ENCODE measurements at places on chromosomes 11 and 22.
A peak's percentile ranks its signal among the peaks of the same experiment; 100 is the strongest.

- no peak for DNase-seq
Observed at GRCh38 chr11:1059759-1060158, 14.9 kb upstream of the MUC2 start.

GRCh38 chr11:9609841-9610240 is 36.4 kb downstream of the WEE1 start:
- no peak for DNase-seq

DNA sequence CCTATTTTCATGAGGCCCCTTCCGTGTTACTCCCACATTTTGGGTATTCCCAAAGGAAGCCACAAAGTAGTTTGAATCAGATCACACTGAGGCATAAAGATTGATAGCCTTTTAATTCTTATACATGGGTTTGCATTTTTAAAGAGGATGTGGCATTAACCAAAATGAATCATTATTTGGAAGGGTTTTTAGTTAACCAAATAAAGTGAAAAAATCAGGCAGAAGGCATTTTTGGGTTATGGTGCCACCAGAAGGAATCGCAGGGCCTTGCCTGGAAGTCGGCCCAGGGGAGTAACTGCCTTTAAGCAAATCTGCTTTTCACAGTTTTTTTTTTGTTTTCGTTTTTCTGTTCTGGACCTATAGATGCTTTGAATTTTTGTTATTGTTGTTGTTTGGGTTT is 55.4 kb downstream of the HSD17B12 start:
- peak; percentile 27 for DNase-seq

DNA sequence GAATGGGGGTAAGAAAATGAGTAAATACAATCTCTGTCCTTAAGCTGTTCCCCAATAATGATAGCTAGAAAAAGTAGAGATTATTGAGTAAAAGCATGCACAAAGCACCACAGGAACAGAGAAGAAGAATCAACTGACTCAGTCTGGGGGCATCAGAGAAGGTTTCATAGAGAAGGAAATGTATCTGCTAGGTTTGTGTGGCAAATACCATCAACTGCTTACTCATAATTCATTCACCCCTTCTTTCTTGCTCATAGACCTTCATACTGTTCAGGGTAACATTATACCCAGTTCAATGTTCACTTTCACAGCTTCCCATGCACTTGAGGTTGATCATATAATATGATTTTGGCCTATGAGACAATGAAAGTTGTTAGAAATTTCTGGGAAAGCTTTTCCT is 85.2 kb upstream of the SCUBE2 start:
- no peak for DNase-seq

- DNase-seq: no peak
Observed at GRCh38 chr11:102386136-102386734, 39.2 kb downstream of the BIRC2 start.

GRCh38 chr22:24687322-24687721 is 84.3 kb downstream of the GGT1 start:
- DNase-seq: no peak

DNA sequence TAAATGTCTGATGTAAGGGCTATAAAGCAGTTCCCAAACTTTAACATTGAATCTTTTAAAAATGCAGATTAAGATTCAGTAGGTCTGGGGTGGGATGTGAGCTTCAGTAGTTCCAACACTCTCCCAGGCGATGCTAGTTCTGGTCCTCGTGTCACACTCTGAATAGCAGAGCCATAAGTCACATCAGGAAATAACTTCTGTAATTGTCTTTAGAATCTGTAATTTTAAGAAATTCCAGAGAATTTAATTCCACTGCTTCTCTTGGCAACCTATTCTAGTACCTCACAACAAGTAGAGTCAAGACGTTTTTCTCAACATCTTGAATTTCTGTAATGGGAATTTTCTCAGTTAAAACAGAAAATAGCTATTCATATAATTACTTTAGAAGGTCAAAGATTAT is 223.1 kb downstream of the TMEM135 start:
- DNase-seq: no peak

- DNase-seq: no peak
Observed at GRCh38 chr22:18042685-18043084, 18.3 kb upstream of the MICAL3 start.

DNA sequence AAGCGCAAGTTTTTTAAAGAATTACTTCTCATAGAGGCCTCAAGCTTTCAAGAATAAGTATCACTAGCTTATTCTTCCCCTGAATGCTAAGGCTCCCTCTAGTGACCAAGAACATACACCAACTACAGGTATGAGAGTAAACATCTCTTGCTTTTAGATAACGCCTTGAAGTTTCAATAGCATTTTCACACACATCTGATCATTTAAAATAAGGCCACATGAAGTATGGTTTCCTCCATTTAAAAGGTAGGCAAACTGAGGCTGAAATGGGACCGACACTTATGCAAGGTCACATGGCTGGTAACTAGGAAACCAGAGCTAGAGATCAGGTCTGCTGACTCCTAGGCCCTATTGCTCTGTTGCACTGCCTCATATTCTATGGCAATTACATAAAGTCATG is 66.5 kb downstream of the CCDC34 start:
- peak; percentile 71 for DNase-seq

GRCh38 chr11:26350002-26350401 is 18.1 kb downstream of the ANO3 start:
- DNase-seq: no peak

GRCh38 chr22:50009765-50010675 is 2.5 kb downstream of the IL17REL start:
- DNase-seq: no peak

- DNase-seq: no peak
Observed at GRCh38 chr11:86129740-86130540, 61.1 kb upstream of the PICALM start.

GRCh38 chr22:43515902-43516301 is 104.1 kb downstream of the MPPED1 start:
- DNase-seq: no peak

GRCh38 chr22:45991098-45991497 is 14.1 kb upstream of the WNT7B start:
- DNase-seq: no peak

GRCh38 chr11:61092280-61092766 is 10.0 kb upstream of the CD5 start:
- DNase-seq: no peak

- no peak for DNase-seq
Observed at GRCh38 chr11:128898580-128899344, 7.6 kb downstream of the KCNJ5 start.

- no peak for DNase-seq
Observed at GRCh38 chr11:34928960-34929680, 12.7 kb downstream of the PDHX start.

DNA sequence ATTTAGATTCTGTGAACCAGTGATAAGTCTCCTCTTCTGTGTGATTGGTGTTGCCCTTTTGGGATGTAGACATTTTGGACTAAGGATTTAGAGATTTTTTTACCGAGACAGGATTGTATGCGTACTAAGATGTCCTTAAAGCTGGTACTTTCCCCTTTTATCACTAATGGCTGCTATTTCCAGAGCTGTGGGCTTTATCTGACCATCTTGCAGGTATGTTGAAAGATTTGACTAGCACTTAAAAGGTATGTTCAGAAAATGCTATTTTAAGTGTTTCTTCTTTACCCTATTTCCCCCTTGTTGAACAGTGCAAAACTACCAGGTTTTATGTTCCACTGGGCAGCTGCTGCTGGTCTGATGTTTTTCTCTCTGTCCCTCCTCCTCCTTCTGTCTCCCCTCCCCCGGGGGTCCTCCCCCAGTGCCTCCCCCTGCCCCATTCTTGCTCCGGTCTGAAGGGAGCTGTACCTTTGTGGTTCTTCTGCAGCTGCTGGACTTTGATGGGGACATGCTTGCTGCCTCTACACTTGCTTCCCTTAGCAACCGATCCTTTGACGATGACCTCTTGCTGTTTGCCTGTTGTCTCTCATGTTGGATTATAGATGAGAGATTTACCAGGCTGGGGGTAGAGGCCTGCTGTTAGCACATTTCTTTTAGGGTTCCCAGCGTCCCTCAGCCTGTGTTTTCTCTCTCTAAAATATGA is 59.6 kb downstream of the ZNRF3 start:
- no peak for DNase-seq

DNA sequence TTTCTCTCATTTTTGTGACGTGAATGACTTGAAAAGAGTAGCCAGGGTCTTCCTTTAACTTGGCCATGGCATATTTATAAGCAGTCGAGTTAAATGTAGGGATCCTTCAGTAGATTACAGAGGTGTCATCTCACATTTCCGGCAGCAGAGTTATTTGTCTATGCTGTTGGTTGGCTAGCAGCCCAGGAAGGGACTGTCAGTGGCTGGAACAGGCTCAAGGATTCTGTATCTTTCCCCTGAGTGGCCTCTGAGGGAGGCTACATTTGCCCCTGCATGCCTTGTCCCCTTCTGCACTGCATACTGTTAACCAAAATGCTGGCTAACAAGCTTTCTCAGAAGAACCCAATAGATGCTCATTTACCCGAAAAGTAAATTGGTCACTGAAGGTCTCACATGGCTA is 187.6 kb downstream of the PGR start:
- no peak for DNase-seq

DNA sequence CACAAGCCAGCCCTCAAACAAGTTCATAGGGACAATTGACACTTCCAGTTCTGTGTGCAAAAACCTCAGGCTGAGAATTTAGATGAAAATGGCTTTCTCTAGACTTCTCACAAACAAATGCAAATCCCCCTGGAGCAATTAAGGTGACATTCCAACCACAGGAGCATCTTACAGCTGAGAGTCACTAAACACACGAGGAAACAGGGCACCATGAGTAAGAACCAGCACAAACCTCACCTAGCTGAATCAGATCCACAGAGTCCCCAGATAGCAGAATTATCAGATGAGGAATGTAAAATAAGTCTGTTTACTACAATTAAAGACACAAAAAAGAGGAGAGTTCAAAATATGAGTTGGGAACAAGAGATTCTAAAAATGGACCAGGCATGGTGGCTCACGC is 51.5 kb downstream of the RTL6 start:
- no peak for DNase-seq

GRCh38 chr22:46293577-46294260 is 3.0 kb upstream of the GTSE1 start:
- DNase-seq: peak; percentile 92

DNA sequence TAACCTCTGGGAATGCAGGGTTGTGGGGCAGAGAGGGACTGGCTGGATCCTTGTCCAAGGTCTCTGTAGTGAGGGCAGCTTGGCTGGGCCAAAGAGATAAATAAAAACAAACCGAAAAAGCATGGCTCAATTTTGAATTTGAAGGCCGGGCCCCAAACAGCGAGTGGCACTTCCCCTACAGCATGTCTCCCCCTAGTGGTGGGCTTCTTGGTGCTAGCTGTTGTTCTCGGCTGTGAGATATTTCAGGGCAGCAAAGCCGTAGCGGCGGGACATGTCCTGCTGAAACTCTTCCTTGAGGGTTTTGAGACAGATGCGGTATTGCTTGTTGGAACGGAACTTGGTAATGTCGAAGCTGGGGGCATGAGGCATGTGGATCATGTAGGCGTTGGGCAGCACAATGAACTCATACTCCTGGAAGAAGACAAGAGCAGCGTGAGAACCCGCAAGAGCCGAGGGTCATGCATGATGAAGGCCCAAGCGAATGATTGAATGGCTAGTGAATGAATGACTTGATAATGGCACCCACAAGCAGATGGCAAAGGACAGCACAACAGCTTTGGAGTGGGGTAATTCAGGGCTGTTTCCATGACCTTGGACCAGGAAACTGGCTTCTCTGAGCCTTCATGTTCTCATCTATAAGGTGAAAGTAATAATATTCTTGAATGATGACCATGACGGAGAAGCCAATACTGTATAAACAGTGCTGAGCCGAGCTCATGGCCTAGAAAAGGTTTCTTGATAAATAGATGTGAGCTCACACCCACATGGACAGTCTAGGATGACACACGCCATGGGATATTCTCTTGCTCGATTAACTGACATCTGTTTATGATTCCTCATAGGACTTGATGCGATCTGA is 216.3 kb upstream of the SYN3 start:
- peak; percentile 6 for DNase-seq

GRCh38 chr11:45180848-45181192 is 34.4 kb downstream of the PRDM11 start:
- DNase-seq: peak; percentile 49
